ENCODE measurements at places on chromosomes 5 and 9.

DNA sequence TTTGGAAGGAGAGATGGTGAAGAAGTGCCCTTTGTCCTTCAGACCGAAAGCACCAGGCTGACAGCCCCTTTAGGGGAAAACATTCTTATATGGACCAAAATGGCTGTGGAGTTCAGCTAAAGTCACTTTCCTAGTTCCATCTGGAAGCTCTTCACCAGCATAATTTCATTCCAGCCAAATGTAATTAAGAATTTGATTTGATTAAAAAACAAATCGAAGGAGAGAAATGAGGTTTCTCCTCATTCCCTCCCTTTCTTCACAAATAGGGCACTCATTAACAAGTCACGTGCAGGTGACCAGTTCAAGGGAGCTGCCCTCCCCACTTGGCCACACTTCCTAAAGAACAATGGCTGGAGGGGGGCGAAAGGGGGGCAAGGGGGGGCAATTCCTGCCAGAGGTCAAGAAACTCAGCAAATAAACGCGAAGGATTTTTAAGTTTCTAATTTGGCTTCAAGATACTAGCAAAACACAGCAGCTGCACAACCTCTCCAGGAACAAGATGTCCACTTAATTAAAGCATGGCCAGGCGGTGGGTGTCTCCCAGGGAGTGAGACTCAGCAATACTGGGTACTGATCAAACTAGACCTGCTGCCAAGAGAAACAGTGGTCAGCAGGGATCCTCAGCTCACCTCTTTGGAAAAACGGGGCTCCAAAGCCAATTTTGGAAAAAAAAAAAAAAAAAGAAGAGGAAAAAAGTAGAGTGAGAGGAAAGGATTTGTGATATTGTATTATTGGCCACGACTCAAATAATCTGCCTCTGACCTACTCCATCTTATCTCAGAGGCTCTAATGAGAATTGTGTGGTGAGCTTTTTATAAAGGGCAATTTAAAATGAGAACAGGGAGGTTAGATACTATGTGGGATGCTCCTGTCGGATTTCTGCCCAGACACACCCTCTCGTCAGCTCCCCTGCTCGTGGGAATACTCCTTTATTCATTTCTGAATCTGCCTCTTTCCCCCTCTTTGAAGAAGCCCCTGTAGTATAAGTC, 254.3 kb downstream of the ZSWIM6 start:
- no peak for DNase-seq

GRCh38 chr9:88256216-88256615, 117.9 kb upstream of the SPATA31C2 start:
- DNase-seq, result no peak

DNA sequence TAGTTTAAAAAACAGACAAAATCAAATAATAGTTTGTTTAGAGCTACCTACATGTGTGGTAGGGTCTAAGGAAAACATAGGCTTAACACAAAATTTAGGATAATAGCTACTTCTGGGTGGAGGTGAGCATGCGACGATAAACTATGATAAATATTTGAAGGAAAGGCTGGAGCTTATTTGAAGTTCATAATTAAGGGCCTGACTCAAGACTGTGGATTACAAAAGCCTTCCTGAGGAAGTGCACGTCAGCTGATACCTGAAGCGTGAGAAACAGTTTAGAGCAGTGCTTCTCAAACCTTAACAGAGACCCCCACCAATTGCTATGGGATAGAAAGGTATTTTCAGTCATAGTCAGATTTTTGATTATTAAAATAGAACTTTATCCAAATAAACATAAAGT, 20.4 kb upstream of the UBLCP1 start:
- DNase-seq, result no peak

DNA sequence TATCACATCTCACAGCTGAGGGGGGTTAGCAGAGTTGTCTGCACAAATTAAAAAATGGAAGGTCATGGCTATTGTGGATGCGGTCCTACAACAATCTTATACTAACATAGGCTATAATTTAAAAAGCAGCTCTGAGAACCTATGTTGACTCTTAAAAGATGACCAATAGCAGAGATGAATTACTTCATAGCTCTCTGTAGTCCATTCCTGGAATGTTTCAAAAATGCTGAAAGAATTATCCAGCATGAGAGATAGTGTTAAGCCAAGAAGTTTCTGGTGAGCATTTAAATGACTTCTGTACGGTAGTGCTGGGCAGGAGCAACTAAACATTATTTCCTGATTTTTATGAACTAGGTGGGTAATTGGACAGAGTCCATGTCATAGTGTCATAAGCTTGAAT, 218.2 kb upstream of the NUDT12 start:
- DNase-seq, result no peak

GRCh38 chr5:138148811-138149210, 9.6 kb upstream of the NME5 start:
- DNase-seq, result no peak

GRCh38 chr9:133477992-133478850, 678 bp downstream of the SLC2A6 start:
- peak; percentile 50 for DNase-seq

DNA sequence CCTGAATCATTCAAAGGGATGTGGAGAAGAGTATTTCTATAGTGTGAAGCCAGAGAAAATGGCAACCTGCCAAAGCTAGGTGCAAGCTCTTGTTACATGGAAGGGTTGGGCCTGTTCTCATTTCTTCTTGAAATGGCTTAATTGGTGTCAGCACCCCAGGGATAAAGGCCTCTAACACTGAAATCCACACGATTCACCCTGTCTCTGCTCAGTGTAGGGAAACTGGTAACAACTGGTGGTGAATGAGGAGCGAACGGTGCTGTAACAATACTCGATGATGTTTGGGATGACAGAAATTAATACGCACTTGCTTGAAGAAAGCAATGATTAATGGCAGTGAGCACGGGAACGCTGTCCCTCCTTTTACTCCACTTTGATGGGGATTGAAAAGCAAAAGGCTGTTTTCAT, 16.2 kb downstream of the PBX3 start:
- no peak for DNase-seq

- DNase-seq, result no peak
Measured at GRCh38 chr9:17403539-17403938, 175.3 kb upstream of the SH3GL2 start.

- no peak for DNase-seq
Measured at GRCh38 chr5:135565725-135566421, 12.9 kb downstream of the CXCL14 start.

GRCh38 chr9:137454597-137455358, 4.4 kb downstream of the NSMF start:
- DNase-seq, result peak; percentile 58

GRCh38 chr5:96001262-96001661, 39.6 kb upstream of the ELL2 start:
- DNase-seq, result no peak

DNA sequence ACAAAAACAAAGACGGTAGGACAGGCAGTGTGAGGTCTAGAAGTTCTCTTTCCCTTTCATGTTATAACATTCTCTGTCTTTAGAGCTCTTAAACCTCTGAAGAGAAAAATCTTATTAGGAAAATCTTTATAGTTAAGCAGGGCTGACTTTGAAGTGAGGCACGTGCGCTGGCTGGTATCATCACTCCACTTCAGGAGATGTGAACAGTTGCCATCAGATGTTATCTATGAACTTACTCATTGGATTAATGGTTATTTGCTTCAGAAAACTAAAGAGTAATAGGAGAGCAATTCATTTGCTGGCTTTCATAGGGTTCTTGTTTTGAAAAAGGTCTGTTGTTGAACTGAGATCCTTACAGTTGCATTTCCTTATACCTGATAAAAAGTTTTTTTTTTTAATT, 25.7 kb downstream of the LRRTM2 start:
- DNase-seq, result no peak

DNA sequence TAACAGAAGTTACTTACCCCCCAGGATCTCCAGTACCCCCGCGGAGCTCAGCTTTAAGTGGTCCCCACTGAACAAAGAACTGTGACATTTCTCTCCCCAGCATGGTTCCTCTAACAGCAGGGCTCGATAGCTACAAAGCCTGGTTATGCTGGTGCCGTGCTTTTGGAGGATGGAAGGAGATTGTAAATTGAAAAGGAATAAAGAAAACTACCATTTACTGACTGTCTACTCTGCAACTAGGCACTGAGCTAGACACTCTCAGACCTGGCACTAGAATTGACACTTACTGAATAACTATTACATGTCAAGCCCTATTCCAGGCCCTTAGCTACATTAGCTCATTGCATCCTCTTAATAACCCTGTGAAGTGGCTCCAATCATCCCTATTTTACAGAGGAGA, 145.3 kb downstream of the TTLL11 start:
- DNase-seq, result peak; percentile 50

DNA sequence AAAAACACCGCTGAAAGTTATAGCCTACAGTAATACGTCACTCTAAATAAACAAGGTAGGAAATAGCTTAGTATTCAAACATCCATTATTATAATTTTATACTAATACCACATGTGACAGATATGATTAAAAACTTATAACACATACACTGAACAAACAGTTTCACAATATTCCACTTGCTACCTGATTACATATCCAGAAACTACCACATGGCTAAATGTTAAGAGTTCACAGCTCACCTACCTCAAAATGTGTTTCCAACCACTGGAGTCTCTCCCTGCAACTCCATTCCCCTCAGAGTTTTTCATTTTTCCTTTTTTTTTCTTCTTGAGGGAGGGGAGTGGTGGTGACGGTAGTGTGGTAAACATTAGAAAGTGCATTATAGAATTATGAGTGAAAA, 12.1 kb downstream of the RICTOR start:
- no peak for DNase-seq

DNA sequence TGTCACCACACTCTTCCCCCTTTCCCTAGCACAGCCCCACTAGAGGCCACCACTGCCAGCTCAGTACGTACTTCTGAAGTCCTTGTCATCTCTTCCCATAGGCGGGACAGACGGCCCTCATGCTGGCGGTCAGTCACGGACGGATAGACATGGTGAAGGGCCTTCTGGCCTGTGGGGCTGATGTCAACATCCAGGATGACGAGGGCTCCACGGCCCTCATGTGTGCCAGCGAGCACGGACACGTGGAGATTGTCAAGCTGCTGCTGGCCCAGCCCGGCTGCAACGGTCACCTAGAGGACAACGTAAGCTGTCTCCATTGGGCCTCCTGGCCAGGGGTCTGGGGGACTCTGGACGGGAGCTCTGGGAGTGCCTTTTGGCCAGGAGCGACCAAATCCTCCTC, 99.4 kb upstream of the DMRT1 start:
- DNase-seq, result no peak

DNA sequence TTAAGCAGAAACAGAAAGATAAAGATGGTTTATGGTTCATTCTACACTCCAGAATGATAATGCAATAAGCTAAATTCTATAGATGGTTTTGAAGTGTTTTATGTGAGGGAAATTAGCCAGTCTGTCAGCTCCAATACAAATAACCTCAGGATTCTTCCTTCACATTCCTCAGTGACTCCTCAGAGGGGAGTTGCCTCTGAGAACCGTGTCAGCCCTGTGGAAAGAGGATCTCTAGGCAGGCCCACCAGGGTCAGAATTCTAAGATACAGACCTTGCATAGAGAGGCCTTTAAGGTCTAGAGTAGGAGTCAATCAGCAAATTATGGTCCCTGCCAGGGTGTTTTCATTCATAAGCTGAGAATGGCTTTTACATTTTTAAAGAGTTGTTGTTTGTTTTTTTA, 26.6 kb downstream of the RUSC2 start:
- DNase-seq, result no peak

DNA sequence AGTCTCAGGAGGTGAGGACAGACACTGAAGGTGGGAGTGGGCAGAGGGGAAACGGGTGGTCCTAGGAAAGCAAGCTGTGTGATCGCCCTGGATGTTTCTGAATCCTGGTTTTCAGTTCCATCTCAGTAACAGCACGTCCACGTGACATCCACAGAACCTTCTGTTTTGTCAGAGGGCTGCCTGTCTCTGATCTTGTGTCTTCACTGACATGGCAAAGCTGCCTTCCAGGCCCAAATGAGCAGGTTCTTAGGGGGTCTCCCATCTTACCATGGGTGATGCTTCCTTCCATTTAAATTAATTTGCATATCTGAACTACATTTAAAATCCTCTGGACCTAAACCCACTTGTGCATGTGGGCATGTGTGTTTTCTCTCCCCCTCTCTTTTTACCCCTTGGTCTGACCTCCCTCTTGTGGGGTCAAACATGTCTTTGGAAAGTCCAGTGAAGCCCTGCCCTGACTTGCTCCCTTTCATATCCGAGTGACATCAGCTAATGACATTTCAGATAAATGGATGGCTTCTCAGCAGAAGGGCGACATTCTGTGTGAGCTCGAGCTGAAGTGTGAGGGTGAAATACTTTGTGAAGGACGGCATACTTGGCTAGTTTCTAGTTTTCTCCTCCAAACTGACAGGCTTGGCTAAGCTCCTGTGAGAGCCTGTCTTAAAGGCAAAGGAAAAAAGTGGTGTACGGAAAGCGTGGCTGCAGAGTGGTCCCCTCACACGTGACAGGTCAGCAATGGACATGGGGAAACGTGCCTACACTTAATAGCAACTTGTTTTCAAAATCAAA, 204.8 kb upstream of the S1PR3 start:
- DNase-seq, result peak; percentile 54

Measured in left hindlimb (tissue), 1 donor.